ENCODE measurements at places on chromosomes 4 and X. TPM values are rescaled to one million over a fixed set of nuclear protein-coding genes. Genes with fewer than 3 reads are reported as not detected.

GYG2 gene
- total RNA-seq: 0.86 TPM

ATP2B3 gene
- 0.20 TPM for total RNA-seq

SMIM10L2A gene
- 0.79 TPM for total RNA-seq

TMEM271 gene
- not detected for total RNA-seq

EXOC1L gene
- not detected for total RNA-seq

GLRB gene
- total RNA-seq: 16.7 TPM

DGKK gene
- total RNA-seq: not detected

UGT2B10 gene
- not detected for total RNA-seq

FABP2 gene
- not detected for total RNA-seq

AMBN gene
- not detected for total RNA-seq

MRFAP1L1 gene
- total RNA-seq: 34.2 TPM

KIF4A gene
- 2.2 TPM for total RNA-seq

PABPC1L2A gene
- total RNA-seq: not detected

XAGE2 gene
- total RNA-seq: not detected

ADH1A gene
- not detected for total RNA-seq

GPR173 gene
- total RNA-seq: 5.5 TPM

XK gene
- 0.13 TPM for total RNA-seq

SPANXA2 gene
- total RNA-seq: not detected

XKRX gene
- total RNA-seq: 0.07 TPM

Data from smooth muscle cell of the pulmonary artery (primary cell).